B cell (primary cell): ENCODE measurements at places on chromosomes 1 and 21. TPM values are rescaled to one million over a fixed set of nuclear protein-coding genes. Genes with fewer than 3 reads are reported as not detected.

FAM131C gene
- not detected in 2 replicates for polyA plus RNA-seq

DNAH14 gene
- polyA plus RNA-seq = not detected in 2 replicates

AMY2B gene
- 32.6 and 48.3 TPM in 2 replicates for polyA plus RNA-seq

ZZZ3 gene
- 14.4 and 17.5 TPM in 2 replicates for polyA plus RNA-seq
